ENCODE measurements at places on chromosomes 12 and 14. TPM values are rescaled to one million over a fixed set of nuclear protein-coding genes. Genes with fewer than 3 reads are reported as not detected.

The NFATC4 gene
- 12.2 TPM for total RNA-seq

The RNASE13 gene
- total RNA-seq: not detected

The OTOGL gene
- 0.31 TPM for total RNA-seq

The FITM1 gene
- total RNA-seq: not detected

The TXNDC16 gene
- total RNA-seq: 8.1 TPM

The NEDD8 gene
- 195 TPM for total RNA-seq

The PROX2 gene
- total RNA-seq: not detected

The CIROP gene
- total RNA-seq: 0.42 TPM

The TMEM233 gene
- not detected for total RNA-seq

The ETFBKMT gene
- total RNA-seq: 0.78 TPM

The HOXC4 gene
- total RNA-seq: not detected

The CCDC198 gene
- not detected for total RNA-seq

The DHRS4L2 gene
- 12.2 TPM for total RNA-seq

DNA sequence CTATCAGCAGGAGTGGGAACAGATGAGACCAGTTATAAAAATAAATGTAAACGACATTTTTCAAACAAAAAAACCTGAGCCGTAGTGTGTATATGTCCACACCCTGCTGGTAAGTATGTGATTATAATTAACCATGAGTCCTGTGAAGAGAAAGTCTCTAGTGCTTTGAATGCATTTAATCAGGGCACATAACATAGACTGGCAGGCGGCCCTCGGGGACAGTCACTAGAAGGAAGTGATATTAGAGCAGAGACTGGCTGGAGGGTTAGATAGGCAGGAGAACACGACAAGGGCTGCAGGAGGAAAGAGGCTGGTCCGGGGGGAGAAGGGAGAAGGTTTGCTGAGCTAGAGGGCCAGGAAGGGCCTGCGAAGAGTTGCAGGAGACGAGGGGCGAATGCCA is 23.8 kb upstream of the ELK3 start:
- DNase-seq: no peak

- DNase-seq: no peak
Measured at GRCh38 chr14:65200454-65200853, 98.1 kb upstream of the MAX start.

DNA sequence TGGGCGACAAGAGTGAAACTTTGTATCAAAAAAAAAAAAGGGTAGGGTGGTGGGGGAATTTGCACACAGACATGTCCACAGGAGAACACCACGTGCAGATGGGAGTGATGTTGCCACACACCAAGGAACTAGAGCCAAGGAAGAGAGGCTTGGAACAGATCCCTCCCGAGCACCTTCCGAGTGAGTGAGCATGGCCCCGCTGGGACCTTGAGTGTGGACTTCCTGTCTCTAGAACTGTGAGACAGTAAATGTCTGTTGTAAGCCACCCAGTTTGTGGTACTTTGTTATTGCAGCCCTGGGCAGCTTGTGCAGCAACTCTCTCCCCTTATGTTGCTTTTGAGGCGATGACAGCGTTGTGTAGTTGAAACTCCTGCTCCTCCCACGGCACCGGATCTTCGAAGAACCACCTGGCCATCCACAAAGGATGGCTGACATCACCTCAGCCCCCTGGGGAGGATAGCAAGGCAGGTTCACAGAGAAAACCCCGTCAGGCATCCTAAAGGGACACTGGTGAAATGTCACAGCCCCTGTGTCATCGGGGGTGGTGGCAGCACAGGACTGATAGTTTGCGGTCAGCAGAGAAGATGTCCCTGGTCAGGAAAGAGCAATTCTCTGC is 54.7 kb upstream of the PLEKHG3 start:
- no peak for DNase-seq

GRCh38 chr14:97916100-97916499 is 1118.9 kb downstream of the VRK1 start:
- no peak for DNase-seq

GRCh38 chr14:57378661-57379060 is 11.7 kb upstream of the NAA30 start:
- no peak for DNase-seq

DNA sequence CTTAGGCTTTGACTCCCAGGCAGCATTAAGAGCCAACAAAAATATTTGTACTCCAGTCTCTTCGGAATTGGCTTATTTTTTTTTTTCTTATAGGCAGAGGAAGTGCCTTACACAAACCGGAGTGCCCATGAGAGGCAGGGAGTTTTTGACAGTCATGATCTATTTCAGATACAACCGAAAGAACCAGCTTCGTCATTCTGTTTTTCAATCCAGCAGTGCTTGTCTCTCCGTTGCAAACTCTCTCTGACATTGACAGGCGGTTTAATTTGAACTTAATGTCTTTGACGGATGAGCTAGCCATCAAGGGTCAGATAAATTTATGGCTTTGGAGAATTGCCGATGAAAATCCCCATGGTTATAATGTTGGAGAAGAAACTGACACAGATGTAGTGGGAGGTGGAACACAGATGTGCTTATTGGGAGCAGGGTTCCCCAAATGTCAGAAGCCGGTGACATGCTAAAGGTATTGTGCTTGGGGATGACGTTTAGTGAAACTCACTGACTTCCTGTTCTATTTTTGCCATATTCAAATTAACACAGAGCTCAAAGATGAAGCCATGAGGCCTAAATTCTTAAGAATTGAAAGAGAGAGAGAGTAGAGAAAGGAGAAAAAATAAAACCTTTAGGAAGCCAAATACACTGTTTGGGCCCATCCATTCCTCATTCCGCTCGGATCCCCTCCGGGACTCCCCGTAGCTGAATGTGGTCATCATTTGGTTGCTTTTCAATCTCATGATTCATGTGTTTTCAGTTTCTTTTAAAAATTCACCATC is 59.7 kb downstream of the PLXNC1 start:
- DNase-seq: no peak

DNA sequence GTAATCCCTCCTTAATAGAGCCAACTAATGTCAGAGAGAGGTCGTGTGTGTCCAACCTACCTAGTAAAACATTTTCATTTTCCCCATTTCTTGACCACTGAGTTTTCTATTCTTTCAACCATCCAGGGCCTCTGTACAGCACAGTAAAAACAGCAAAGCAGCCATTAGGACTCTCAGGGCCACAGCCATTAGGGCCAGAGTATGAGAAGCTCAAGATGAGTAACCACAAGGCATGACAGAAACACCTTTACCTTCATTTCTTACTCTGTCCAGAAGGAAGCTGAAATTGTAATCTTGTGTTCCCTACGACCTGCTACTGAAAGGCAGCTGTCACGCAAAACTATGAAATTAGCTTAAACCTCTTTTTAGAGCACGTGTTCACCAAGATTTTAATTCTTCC is 2.3 kb downstream of the SPPL3 start:
- no peak for DNase-seq

- no peak for DNase-seq
Measured at GRCh38 chr14:55874785-55875184, 243.4 kb upstream of the PELI2 start.

- no peak for DNase-seq
Measured at GRCh38 chr14:96991226-96991625, 194.0 kb downstream of the VRK1 start.

- DNase-seq: no peak
Measured at GRCh38 chr14:83638748-83639504, 1891.0 kb upstream of the FLRT2 start.

DNA sequence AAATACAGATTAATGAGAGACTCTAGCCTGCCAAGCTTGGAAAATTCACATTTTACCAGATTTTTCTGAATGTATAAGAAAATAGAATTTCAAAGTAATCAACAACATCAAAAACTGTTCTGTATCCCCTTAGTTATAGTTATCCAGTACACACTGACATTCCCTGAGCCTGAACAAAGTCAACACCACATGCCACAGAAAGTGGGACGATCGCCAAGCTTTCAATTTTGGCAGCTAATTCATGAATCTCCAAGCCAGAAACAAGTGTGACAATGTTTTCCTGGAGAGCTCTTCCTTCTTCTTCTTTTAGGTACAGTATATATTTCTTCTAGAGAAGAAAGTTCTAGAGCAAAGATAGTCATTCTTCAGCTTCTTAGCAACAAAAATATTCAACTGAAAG is 290.2 kb downstream of the PRKD1 start:
- no peak for DNase-seq

GRCh38 chr14:52244997-52245396 is 22.5 kb upstream of the PTGDR start:
- DNase-seq: no peak

DNA sequence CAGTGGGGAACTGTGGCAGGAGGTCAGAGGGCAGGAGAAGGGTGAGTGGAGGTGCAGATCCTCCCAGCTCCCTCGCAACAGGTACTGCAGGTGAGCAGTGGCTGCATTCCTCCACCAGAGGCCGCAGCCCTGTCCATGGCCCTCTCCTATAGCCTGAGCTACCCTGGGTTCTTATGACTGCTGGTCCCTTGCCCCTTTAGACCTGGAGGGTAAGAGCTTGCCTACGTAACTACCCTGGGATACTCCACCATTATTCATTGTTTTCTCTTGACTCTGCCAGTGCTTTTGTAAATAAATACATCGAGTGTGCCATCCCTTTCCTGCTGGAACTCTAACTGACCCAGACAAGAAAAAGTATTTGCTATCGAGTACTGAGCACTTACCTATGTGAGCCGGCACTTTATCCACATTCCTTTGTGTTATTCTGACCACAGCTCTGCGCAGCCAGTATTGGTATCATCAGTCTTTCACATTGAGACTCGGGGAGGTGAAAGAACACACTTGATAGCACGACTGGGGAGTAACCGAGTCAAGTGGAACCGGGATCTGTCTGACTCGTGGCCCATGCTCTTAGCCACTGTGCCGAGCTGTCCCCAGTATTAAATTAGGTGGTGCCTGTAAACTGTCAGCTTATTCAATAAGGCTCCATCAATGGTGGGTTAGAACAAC is 38.5 kb downstream of the LTBP2 start:
- peak; percentile 80 for DNase-seq

DNA sequence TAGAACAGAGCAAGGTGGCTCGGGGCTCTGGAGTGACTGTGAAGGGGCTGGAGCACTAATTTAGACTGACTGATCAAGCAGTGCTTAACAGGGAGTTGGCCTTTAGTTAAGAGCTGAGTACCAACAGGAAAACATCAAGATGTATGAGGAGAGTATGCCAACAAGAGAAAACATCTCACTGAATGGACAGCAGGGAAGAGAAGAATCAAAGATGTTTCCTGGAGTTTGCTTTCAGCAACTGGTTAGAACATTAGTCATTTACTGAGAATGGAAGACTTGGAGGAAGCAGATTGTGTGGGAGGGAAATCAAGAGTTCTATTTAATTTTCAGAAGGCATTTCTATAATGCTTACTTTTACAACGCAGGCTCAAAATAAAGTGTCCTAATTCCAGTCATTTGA is 259.3 kb downstream of the ADAMTS20 start:
- DNase-seq: no peak

GRCh38 chr12:553216-554000 is 93.7 kb downstream of the B4GALNT3 start:
- peak; percentile 45 for DNase-seq

GRCh38 chr12:77943466-77943865 is 112.8 kb downstream of the NAV3 start:
- no peak for DNase-seq

GRCh38 chr12:118061873-118062843 is 1.2 kb upstream of the WSB2 start:
- peak; percentile 69 for DNase-seq

DNA sequence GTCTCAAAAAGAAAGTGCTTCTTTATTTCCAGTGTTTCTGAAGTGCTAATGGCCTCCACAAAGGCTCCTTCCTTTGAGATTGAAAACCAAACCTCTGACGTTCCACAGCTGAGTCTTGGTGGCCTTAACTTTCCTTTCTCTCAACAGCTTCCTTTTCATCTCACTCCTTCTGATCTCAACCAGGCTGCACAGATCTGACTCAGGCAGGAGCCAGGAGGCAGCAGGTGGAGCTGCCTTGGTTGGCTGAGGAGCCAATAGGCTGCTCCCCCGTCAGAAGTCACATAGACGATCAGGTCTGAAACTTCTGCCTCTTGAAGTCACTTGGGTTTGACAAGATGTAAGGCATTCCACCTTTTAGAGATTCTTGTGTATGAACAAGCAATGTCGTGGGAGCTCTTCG is 9.1 kb upstream of the KCNA5 start:
- DNase-seq: no peak

DNA sequence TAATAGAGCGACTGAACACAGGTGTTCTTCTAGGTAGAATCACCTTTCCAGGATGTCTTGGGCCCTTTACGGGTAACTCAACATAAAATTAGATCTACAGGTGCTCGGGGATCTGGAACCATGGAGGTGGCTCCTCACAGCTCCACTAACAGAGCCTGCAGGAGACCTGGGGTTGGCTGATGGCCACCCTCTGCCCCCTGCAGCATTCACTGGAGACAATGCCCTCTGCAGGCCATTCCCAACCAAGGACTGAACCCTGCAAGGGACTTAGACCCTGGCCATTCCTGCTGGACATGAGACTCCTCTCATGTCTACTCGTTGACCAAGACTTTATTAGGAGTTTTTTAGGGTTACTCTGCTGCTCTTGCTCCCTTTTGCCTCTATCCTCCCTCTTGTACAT is 58.5 kb upstream of the PPP4R3A start:
- DNase-seq: no peak

DNA sequence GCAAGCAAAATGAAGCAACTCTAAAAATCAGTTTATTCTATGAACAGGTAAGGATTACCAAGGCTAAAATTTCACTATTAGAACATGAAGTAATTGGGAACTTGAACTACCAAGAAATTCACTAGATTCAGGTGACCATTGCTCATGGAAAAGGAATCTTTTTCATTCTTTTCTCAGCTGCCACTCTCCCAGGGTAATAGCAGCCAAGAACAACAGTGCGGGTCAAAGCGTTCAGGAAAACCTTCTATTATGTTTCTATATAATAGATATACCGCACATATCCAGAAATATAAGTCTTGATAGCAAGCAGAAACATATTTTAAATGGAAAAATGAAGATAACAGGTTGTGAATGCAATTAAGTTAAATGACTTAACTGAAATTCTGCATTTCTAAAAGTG is 125.6 kb downstream of the NELL2 start:
- no peak for DNase-seq

- no peak for DNase-seq
Measured at GRCh38 chr12:109735825-109736551, 22.4 kb downstream of the FAM222A start.
